ENCODE measurements at places on chromosomes 1 and 21. TPM values are rescaled to one million over a fixed set of nuclear protein-coding genes. Genes with fewer than 3 reads are reported as not detected.

- no peak for DNase-seq
Observed at GRCh38 chr21:39186676-39187075, 3.4 kb upstream of the PSMG1 start.

DNA sequence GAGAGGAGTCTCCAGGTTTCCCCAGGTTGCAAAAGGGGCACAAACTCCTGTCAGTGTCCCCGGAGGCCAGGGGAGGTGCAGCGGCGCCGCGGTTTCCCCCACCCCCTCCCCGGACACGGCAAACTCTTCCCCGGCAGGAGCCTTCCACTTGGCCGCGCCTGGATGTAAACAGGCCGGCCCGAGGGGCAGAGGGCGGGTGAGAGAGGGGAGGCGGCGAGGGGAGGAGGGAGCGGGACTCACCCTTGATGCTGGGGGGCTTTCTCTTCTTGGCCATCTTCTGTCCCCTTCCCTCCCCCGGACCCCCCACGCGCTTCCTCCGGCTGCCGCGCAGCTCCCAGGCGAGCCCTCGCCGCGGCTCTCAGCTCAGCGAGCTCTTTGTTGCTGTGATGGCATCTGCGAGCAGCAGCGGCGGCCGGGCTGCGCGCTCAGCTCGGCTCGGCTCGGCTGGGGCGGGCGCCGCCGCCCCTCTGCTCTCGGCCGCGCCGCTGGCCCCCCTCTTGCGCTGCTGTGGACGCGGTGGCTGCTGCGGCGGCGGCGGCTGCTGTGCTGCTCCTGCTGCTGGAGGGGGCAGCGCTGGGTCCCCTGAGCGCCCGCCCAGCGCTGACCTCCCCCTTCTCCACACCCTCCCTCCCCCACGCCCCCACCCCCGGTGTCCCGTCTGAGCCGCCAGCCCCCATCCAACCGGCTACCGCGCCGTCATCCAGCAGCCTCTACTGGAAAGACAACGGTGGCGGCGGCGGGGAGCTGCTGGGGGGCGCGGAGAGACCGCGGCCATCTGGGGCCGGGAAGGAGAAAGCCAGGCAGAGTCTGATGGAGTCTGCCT is 4.9 kb upstream of the SLC44A5 start:
- DNase-seq, result peak; percentile 17

DNA sequence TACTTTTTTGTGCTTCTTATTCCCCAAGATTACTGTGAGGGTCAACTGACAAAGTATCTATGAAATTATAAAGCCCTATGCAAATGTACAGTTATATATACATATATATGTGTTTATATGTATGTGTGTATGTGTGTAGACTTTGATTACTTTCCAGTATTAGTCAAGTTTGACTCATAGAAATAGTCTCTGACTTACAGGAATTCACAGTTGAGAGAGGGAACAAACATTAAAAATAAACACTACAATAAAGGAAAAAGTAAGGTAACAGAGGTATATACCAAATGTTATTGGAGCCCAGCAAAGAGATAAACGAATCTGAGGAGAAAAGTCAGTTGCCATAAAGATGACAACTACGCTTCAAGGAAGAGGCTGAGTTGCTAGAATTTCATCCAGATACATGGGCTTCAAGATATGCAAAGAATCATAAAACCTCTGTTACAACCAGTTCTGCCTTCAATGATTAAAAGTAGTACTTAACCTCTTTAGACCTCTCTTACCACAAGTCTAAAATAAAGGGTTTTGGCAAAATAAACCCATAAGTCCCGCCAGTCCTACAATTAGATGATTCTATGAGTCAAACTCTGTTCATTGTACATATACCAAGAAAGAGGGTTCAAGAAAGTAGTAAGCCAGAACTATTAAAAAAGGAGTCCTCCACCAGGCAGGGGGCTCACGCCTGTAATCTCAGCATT is 7.2 kb downstream of the IFT25 start:
- DNase-seq, result no peak

GRCh38 chr21:41371685-41372030 is 9.8 kb downstream of the MX2 start:
- no peak for DNase-seq

DNA sequence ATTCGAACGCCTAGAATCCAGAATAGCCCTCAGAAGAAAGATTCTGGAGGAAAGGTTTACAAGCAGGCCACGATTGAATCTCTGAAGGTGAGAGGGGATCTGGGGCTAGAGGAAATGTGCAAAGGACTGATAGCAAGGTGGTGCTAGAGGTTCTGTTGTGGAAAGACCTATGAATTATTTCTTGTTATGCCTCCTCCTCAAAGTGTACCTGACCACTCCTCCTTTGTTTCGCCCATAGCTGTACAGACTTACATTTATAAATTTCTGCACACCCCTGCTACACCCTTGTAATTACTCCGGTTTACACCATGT is 986 bp downstream of the TCEANC2 start:
- DNase-seq, result no peak

GRCh38 chr1:80310703-80311245 is 1304.2 kb upstream of the ADGRL4 start:
- DNase-seq, result no peak

GRCh38 chr1:3359756-3360440 is 94.6 kb upstream of the ARHGEF16 start:
- DNase-seq, result no peak

GRCh38 chr1:233639611-233640010 is 25.7 kb downstream of the KCNK1 start:
- no peak for DNase-seq

GRCh38 chr1:108072212-108072611 is 107.2 kb upstream of the VAV3 start:
- no peak for DNase-seq

GRCh38 chr1:242033447-242033846 is 34.5 kb upstream of the MAP1LC3C start:
- DNase-seq, result no peak

DNA sequence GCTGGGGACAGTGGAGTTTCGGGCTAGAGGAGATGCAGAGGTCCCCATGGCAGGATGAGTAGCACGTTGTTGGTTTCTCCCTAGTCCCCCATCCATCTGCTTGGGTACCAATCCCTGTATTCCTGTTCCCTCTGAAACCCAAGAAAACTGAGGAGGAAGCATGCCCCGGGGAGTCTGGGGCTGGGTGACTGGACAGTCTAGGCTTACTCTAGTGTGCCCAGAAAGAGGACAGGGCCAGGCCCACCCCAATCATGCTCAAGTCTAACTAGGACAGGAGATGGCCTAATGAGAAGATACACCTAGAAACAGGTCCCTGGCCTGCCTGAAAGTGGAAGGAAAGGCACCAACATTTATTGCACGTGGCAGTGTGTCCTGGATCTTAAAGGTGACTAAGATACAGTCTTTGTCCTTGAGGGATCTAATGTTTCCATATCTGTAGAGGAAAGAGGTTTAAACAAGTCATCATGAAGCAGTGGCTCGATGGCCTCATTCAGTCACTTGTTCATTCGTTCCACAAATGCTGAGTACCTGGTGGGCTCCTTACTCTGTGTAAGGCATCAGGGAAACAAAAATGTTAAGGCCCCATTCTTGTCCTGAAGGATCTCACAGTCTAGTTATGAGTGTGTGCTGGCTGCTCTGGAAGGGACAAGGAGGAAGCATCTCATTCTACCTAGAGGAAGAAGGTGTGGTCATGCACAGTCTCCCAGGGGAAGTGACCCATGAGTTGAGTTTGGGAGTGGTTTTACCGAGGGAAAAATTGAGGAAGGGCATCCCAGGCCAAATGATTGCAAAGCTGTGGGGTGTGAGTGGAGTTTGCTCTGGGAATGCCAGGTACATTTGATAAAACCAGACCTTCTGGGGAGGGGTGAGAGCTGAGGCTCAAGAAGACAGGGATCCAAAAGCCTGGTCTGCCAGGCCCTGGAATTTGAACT is 10.0 kb downstream of the CDK18 start:
- DNase-seq, result no peak

GRCh38 chr1:155695072-155695471 is 6.2 kb downstream of the DAP3 start:
- DNase-seq, result no peak

DNA sequence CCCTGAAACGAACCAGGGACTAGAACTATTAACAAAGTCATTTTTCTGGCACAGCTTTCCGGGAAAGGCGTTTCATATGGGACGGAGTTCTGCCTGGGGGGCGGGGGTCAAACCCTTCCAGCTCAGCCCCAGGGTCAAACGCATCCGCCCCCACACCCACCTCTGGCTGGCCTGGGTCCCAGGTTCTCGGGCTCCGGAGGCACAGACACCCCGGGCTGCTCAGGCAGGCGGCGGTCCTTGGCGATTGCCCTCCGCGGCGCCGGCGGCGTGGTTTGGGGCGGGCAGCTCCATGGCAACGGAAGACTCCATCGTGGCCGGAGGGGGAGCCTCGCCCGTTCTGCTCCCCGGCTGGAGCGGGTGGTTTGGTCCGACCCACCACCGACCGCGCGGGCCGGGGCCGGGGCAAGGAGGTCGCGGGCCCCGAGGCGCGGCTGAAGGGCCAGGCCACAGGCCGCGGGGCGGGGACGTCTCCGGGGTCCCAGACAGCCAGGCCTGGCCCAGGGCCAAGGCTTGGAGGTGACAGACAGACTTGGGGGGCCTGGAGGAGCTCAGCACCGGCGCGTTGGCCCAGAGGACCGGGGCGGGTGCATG is at the start of gene CFAP74:
CFAP74 (minus strand) TSS at position 246 of the 591 bp plus-strand sequence. CDS start 12,830 bp downstream, outside the sequence.
- DNase-seq, result peak; percentile 45

DNA sequence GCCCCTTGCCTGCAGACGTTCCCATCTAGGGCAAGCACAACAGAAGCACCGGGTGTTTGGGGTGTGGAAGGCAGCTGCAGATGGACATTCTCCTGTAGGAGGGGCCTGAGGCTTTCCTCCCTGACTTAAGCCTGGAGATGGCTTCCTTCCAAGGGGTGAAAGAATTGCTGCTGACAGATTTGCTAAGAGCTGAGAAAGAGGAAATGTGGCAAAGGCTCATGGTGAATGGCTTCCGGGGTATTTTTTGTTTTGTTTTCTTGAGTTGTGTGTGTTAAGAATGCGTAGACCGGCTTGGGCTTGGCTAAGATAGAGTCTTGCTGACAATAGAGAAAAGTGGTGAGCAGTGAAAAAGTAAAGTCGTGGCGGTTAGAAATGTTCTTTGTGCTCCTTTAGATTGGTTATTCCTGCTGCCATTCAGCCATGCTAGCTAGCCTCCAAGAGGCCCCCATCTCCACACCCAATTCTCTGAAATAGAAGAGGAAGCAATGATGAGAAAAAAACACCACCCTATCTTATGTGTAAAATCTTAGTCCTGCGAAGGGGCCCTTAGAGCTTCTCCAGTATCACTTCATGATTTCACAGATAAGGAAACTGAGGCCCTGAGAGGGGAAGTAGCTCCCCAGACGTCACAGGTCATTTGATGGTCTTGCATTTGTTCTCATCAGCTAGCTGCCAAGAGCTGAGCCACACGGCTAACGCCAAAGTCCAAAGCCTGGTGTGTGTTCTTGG is 36.9 kb downstream of the EIF2D start:
- DNase-seq, result no peak

GRCh38 chr1:110425612-110426152 is 18.2 kb upstream of the LAMTOR5 start:
- DNase-seq, result no peak

DNA sequence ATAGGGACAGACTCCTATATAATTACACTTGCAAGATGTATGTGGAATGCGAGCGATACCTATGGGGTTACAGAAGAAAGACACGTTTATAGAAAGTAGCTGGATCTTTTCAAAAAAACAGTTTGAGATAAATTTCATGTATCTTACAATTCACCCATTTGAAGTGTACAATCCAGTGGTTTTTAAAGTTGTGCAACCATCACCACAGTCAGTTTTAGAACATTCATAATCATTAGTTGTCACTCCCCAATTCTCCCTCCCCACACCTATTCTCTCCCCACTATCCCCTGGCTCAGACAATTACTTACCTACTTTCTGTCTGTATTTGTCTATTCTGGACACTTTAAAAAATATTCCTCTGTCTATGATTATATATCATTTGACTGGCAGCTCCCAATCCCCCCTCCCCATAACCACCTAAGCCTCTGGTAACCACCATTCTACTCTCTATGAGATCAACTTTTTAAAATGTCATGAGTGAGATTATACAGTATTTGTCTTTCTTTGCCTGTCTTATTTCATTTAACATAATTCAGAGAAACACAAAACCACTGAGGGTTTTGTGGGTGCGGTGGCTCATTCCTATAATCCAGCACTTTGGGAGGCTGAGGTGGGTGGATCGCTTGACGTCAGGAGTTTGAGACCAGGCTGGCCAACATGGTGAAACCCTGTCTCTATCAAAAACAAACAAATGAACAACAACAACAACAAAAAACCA is 39.1 kb downstream of the MRPS6 start:
- no peak for DNase-seq

GRCh38 chr21:44377201-44377921 is 23.9 kb downstream of the TRPM2 start:
- DNase-seq, result no peak

DNA sequence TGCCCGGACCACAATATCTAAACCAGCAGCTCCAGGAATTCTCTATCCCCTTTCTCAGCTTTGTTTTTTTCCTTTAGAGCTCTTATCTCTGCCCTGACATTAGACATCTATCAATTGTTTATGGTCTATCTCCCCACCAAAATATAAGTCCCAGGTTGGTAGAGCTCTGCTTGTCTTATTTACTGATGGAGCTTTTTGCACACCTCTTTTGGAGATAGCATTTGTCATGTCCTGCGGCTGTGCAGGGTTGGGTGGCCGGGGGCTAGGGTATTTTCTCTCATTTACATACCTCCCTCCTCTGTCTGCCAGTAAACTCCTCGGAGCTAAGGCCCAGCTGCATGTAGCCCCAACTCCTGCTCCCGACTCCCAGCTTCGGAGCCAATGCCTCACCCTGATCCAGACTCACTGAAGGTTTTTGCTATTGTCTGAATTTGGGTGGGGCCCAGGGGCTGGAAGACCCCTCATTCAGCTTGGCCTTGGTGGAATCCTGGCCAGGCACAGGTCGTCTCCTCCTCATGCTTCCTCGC is 11.1 kb upstream of the PDE9A start:
- no peak for DNase-seq

- no peak for DNase-seq
Observed at GRCh38 chr1:216222288-216222687, 201.0 kb downstream of the USH2A start.

- DNase-seq, result no peak
Observed at GRCh38 chr21:14737922-14738321, 191.8 kb upstream of the SAMSN1 start.

DNA sequence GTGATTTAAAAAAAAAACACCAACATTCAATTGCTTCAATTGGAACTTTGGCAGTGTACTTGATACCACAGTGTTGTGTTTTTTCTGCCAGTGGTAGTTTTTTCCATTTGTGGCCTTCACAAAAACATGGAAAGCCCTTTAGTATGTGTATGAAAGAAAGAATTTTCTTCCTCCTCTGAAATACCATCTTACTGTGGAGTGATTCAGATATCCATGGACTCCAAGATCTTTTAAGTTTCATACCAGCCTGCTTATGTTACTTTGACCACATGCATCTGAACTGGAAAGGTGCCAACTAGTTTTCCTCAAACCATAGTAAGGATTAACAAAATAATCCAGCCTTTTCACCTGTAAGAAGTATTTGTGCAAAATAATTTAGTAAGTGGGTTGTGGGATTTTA is 3.4 kb downstream of the PPP2R5A start:
- DNase-seq, result no peak

The NTNG1 gene
- total RNA-seq, result 18.6 TPM

The FAM229A gene
- total RNA-seq, result 1.6 TPM

The DIRAS3 gene
- 0.94 TPM for total RNA-seq

The OR2AK2 gene
- 0.78 TPM for total RNA-seq

The CCDC27 gene
- not detected for total RNA-seq

The MYBPH gene
- not detected for total RNA-seq

The ERMAP gene
- total RNA-seq, result 1.9 TPM

The ATP6V1G3 gene
- not detected for total RNA-seq

The CRP gene
- total RNA-seq, result 0.31 TPM

The C4BPA gene
- total RNA-seq, result not detected

The GJA9 gene
- not detected for total RNA-seq

The TMPRSS15 gene
- total RNA-seq, result not detected

The GPR3 gene
- not detected for total RNA-seq

The SLAMF9 gene
- total RNA-seq, result not detected

All from occipital lobe (tissue), 3 donors.